Stimulated activated naive B cell treated with anti-CD40 and anti-IgM and Interleukin-4, amounts not matched to agents 10 μg/mL and 1 μg/mL and 100 μg/mL, for 72 hours (primary cell): ENCODE measurements at places on chromosomes 4 and X.

GRCh38 chr4:1813915-1814314, 20.8 kb downstream of the FGFR3 start:
- no peak for DNase-seq

DNA sequence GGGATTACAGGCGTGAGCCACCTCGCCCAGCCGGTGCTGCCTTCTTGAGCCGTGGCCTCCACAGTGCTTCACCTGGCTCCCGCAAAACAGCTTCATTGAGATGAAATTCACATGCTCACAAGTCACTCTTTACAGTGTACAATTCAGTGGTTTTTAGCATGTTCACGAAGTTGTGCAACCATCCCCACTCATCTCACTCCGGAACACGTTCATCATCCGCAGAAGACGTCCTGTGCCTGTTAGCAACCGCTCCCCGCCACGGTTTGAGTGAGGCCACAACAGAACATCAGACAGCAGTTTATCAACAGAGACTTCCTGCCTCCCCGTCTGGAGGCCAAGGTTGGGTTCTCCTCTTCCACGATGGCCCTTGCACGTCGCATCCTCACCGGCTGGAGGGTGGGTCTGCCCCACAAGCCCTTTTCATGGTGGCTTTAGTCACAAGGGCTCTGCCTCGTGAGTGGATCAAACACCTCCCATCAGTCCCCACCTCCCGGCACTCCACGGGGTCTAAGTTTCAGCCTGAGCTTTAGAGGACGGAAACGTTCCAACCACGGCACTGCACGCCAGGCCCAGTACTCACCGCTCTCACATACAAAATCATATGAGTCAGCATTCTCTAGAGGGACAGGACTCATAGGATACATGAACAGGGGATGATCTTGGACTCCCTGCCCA, 29.6 kb upstream of the SPON2 start:
- DNase-seq = peak; percentile 28

DNA sequence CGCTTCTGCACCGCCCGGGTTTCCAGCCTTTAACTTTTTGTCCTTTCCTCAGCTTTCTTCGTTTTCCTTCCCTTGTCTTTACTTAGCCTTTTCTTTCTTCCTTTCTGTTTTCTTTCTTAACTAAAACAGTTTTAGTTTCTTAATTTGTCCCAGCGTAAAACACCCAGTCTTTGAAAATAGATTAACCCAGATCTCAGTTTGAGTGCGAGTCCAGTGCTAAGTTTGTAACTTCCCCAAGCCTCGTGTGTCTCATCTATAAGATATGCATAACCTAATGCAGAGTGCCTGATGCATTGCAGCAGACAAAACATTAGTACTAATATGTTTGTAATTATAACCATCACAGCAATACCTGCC, 460 bp upstream of the GEMIN8 start:
- no peak for DNase-seq

- no peak for DNase-seq
Observed at GRCh38 chr4:150768497-150768896, 186.5 kb downstream of the MAB21L2 start.

DNA sequence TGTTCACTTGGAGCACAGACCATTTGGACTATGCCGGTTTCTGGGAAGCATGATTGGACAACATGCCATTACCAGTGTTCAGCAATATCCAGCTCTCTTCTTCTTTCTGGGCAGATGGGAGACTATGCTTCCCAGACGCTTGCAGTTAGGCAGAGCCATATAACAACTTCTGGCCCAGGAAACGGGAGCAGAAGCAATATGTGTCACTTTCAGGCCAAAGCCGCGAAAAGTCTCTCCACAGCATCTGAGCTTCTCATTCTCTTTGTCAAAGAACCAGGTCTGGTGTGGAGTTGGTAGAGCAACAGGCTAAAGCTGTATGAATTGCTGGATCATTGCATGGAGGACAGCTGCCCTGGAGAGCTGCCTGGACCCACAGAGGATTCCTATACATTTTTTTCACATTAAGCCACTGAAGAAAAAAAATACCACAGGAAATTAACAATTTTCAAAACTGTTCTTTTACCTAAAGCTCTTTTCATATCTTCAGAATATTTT, 131.4 kb upstream of the FRG1 start:
- DNase-seq = no peak

- DNase-seq = no peak
Observed at GRCh38 chrX:20361890-20362262, 95.2 kb upstream of the RPS6KA3 start.

GRCh38 chr4:120630427-120630826, 292.1 kb downstream of the PRDM5 start:
- DNase-seq = no peak

DNA sequence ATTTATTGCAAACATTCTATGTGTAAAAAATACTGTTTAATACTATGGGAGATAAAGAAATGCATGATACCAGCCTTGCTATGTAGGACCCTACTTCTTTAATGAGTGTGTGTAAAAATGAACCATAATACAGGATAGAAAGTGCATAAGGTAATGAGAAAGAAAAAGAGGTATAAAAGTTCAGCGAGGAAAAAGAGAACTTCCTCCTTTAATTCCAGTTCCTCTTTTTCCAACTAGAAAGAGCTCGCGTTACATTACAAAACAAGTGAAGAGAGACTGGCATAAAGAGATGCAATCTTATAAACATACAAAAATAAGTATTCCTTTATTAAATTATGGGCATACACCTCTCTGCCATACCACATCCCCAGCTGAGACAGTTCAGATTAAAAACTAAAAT, 77.4 kb downstream of the ANKRD17 start:
- no peak for DNase-seq

DNA sequence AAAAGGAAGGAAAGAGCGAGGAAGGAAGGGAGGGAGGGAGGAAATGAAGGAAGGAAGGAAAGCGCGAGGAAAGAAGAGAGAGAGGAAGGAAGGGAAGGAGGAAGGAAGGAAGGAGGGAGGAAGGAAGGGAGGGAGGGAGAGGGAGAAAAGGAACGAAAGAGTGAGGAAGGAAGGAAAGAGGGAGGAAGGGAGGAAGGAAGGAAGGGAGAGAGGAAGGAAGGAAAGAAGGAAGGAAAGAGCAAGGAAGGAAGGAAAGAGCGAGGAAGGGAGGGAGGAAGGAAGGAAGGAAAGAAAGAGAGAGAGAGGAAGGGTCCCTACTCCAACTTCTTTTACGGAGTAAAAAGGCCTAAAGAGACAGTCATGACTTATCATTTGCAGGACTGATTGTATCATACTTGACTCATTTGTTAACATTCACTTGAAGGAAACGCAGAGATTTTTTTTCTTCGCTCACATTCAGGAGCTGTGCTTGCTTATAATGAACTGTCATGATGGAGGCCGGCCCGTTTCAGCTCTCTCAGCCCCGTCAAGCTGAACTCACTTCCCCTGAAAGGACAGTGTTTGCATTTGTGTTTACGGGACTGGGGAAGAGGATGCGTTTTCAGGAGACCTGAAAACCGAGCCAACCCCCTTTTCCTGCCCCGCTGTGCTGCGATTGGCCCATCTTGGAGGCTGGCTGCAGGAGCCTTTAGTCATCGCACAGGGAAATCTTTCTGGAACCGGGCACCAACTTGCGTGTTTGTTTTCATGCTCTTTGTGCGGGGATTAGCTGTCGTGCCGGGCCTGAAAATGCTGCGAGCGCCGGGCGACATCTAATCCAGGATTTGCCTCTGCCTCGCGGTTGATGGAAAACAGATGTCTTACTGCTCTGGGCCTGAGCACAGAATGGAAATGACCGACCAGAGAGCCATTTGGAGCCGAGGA, 17.8 kb downstream of the TRIM2 start:
- DNase-seq = peak; percentile 8

- no peak for DNase-seq
Observed at GRCh38 chrX:103330681-103331288, 746 bp downstream of the TCEAL7 start.

DNA sequence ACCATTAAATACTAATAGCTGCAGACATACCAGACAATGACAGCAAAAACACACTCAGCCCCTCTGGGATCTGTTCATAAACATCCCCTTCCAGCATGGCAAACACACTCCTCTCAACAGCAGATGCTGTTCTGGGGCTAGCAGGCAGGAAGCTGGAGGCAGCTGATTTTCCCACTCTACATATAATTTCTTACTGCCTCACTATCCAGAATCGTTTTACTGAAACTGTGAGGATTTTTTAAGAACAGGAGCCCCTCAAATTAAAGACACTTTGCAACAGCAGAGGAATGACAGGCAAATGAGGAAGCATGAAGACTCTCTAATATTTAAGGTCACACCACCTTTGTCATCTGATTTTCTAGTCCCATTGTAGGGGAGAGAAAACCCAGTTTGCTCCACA, 2.2 kb downstream of the MAPK10 start:
- DNase-seq = no peak

- no peak for DNase-seq
Observed at GRCh38 chr4:105630670-105631655, 77.5 kb downstream of the INTS12 start.

GRCh38 chr4:38647101-38647819, 16.7 kb upstream of the KLF3 start:
- DNase-seq = no peak
